ENCODE measurements at places on chromosomes 12 and 14.

- no peak for DNase-seq
Measured at GRCh38 chr12:45938566-45938965, 51.8 kb downstream of the SCAF11 start.

- DNase-seq, result no peak
Measured at GRCh38 chr12:1728824-1729223, 38.0 kb downstream of the ADIPOR2 start.

GRCh38 chr14:78612666-78613065 lies 442.5 kb downstream of the NRXN3 start:
- DNase-seq, result no peak

- no peak for DNase-seq
Measured at GRCh38 chr12:132456944-132457495, 32.9 kb upstream of the FBRSL1 start.

DNA sequence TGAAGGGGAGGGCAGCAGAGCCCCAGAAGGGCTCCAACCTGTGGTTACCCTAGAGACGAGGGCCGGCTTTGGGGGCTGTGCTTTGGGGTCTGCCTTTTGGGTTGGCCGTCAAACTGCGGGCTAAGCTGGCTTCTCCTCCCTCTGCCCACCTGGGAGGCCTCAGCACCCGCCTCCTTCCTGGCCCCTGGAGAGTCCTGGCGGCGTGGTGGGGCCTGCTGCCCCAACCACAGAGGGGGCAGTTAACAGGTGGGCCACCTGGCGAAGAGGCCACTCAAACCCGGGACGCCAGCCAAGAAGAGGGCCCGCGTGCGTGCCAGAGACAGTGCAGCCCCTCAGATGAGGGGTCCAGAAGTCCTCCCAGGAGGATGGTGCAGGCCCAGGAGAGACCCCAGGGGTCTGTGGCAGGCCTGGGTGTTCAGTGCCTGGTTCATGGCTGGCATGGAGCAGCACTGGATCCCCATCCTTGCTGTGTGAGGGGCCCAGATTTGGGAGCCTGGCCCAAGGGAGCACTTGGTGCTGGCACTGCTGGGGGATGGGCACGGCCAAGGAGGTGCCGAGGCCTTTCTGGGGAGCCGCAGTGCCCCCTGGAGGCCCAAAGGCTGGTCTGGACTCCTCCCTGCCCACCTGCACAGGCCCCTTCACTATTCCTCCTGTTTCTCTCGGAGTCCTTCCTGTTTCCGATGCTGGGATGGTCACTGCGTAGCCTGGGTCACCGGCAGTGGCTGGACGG lies 48.8 kb downstream of the LRCOL1 start:
- no peak for DNase-seq

Data from activated CD4-positive, alpha-beta T cell treated with anti-CD3 and anti-CD28 coated beads, Interleukin-2, amount 50 U/mL, for 24 hours (primary cell).